RCC 7860 (cell line): ENCODE measurements at places on chromosomes 3 and 15.

DNA sequence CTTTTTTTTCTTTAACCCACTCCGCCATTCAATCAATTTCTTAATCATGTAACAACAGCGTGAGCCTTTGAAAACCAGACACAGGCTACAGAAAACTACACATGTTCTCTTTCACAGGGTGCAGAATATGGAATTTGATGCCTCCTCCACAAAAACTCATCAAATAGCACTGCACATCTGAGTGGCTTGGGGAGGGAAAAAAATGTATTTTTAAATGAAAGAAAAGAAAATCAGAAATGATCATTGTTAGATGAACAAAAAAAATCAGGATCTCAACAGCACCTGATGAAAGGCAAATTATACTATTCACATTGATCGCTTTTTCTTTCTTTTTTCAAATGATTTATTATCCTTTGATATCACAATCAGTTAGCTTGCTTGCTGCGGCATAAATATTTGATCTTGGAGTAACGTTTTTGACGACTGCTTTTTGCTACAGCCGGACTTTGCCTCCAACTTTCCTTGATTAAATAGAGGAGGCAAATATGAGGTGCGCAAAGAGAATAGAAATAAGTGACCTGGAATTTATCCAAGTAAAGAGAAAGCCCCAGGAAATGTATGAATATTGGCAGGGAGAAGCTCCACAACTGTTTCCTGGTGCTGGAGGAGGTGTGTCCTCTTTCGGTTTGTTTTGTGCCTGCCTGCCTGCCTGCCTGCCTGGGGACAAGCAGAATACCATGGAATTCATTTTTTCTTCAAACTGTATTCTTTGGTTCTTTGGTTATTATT lies 63.1 kb downstream of the EDEM1 start:
- DNase-seq = no peak

DNA sequence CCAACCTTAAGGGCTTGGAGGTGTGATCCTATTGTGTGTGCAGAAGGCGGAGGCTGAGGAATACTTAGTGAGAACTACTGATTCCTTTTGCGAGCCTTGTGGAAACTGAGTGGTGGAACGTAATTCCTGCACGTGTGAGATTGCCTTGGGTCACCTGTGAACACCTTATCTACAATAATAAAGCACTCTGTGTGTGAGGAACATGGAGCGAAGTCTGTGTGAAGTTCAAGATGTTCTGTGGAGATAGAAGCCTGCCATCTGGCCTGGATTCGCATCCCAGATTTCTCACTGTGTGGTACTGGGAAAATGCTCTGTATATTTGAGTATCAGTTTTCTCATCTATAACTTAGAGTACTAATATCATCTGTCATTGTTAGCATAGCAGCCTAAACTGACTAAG lies 179.5 kb upstream of the PDZRN3 start:
- DNase-seq = no peak

GRCh38 chr3:71681224-71681668 lies 44.0 kb downstream of the EIF4E3 start:
- DNase-seq = peak; percentile 14

DNA sequence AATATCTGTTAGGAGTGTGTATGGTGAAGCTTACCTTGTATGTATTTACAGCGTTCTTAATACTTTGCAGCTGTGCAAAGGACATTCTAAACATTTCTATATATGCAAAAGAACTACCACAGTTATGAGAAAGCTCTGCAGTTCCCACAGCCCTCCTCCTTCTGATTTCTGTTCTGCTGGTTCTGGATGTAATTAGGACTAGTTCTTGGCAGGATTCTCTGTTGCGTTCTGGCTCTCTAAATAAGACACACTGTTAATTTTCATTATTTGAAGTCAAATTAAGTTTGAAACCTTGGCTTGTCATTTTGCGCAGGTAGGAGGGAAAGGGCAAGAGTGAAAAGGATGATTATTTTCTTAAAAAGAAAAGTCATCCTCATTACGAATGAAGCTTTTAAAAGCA lies 76.4 kb downstream of the FNDC3B start:
- DNase-seq = no peak

DNA sequence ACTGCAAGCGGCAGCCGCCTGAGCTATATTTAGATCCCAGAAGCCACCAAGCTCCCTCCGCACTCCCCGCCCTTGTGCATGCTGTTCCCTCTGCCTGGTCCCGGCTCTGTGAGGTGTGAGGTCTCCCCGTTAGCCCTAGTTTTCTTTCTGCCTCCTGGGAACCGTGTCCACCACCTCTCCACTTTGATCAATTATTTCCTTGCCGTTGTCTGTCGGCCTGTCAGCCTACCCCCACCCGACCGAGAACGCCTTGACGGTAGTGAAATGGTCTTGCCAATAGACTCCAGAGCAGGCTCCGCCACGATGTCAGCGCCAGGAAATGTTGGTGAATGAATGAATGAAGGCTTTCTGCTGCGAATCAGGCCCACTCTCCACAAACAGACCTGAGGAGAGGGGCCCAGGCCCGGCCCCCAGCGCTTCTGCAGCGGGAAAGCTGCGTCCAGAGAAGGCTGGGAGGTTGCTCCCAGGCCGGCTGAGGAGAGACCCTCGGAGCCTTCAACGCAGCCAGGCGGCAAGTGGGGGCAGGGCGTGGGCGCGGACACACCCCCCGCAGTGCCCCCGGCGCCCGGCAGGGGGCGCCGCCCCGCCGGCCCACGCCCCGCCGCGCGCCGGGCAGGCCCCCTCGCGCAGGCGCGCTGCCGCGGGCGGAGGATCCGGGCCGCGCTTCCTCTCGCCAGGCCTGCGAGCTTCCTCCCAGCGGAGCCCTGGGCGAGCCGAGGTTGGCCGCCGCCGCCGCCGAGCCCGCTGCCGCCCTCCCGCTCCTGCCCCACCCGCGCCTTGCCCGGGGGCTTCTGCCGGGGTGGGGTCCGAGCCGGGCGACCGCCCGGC lies at the start of gene CSK:
CSK (plus strand) TSS at position 650 of the 828 bp plus-strand sequence. CDS start 16,218 bp downstream, outside the sequence.
- peak; percentile 23 for DNase-seq

GRCh38 chr3:45552031-45552793 lies 42.3 kb upstream of the LIMD1 start:
- no peak for DNase-seq

GRCh38 chr15:51398626-51399025 lies 57.2 kb downstream of the GLDN start:
- no peak for DNase-seq

DNA sequence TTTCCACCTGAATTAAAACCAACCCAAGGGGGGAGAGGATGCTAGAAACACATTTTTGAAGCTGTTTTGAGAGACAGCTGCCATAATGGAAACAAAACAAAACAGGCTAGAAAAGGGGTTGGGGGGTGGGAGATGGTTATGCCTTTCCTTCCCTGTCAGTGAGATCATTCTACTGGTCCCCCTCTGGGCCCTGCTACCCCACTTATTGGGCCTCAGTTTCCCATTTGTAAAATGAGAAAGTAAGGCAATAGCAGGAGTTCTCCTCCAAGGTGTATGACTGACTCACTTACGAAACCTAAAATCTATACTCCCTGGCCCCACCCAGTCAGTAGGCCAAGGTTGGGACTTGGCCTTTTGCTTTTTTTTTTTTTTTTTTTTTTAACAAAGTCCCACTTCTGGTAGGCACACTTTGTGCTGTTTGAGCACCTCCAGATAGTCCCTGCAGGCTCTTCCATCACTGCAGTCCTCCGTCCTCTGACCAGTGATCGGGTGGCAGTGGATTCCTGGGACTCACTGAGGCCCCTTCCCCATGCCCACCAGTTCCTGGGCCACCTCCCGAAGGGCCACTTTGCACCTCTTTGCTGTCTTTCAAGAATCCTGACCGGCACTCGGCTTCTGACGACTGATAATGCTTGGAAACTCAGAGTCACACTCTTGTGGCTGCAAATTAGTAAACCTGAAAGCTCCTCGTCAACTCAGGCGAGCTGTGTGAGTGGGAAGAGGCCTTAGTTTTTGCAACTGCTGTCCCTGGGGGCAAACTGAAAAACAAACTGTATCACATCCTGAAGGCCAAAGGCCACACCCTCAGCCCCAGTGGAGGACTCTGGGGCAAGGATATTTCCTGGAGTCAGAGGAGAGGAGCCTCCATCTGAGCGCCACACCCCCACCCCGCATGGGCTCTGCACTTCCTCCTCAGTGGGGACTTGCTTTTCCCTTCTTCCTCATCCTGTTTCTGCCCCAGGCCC lies 6.7 kb upstream of the PSTPIP1 start:
- no peak for DNase-seq

- DNase-seq = peak; percentile 58
Observed at GRCh38 chr15:33330931-33331330, 20.2 kb downstream of the RYR3 start.

DNA sequence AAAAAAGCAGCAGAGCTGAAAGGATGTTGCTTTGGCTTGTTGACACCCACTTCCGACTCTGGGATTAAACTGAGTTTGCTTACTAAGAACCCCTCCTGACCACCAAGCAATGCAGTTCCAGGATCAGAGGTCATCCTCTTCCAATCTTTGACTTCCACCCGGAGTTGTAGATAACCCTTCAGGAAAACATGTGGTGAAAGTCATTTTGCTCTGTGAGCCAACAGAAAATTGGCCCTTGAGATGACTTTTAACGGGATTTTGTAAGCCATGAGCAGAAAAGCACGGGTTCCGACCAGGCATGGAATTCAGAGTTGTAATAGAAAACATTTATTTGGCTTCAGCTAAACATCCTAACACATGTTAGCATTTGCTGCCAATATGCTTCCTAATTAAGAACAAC lies 171.6 kb upstream of the NR2F2 start:
- no peak for DNase-seq

GRCh38 chr3:10008588-10009344 lies 17.5 kb upstream of the FANCD2 start:
- no peak for DNase-seq

GRCh38 chr3:149306751-149307434 lies 26.5 kb downstream of the TM4SF18 start:
- DNase-seq = no peak

GRCh38 chr3:107880702-107881101 lies 210.1 kb downstream of the CD47 start:
- no peak for DNase-seq

DNA sequence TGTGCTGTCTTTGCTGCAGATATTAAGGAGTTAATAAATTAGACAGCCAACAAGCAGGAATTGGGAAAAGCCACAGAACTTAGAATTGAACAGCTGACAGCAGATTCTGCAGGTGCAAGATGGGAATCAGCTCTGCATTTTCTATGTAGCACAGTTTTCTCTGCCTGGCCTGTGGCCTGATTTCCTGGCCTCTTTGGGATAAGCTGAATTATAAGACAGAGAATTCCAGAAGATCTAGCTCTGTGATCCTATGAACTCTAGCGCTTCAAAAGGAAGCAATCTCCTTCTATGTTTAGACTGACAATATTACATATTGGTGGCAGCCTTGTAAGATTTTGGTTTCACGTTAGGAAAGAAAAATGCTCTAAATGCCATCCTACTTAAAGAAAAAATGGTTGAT lies 24.0 kb upstream of the SOX2 start:
- DNase-seq = no peak

DNA sequence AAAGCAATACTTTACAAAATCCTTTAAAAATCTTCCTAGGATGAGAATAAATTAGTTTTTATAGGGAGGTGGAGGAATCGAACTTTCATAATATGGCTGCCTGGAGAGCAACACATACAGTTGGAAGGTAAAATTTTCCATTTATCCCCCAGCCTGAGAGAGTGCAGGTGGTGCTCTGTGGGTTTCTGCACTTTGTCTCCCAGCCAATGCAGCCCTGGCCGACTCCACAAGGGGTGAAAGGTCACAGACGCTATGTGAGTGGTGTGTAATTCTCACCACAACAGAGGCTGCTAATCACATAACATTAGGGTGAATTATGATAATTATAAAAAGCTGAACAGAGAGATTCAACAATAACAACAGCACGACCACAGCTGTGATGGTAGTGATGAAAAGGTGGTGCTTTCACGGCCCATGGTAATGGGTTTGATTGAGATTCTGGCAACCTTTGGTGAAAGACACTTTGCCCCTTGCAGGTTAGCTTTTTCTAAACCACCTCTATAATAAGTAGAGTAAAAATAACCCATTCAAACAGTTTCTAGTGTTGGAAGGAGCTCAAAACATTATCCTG lies 30.1 kb upstream of the NANOGP8 start:
- no peak for DNase-seq

DNA sequence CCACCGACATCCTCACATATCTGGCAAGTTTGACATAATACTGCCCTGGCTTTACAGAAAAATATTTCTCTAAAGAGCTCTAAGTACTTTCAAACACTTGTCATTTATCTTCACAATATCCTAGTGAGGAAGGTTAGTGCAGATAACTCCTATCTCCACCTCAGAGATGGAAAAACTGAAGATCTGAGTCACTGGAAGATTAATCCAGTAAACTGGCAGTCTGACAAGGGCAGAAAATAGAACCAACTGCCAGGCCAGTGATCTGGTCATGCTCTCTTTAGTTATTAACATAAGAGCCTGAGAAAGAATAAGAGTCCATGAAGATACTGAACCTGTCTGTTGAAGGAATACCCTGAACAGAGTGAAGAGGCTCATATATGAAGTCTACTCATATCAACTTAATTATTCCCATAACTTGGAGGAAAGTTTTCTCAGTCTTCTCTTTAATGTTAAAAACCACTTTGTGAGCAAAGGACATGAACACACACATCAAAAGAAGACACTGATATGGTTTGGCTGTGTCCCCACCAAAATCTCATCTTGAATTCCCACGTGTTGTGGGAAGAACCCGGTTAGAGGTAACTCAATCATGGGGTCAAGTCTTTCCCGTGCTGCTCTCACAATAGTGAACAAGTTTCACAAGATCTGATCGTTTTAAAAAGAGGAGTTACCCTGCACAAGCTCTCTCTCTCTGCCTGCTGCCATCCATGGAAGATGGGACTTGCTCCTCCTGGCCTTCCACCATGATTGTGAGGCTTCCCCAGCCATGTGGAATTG lies 61.4 kb downstream of the GOLIM4 start:
- DNase-seq = peak; percentile 58

- DNase-seq = peak; percentile 5
Observed at GRCh38 chr3:4570840-4571621, 77.9 kb downstream of the ITPR1 start.

DNA sequence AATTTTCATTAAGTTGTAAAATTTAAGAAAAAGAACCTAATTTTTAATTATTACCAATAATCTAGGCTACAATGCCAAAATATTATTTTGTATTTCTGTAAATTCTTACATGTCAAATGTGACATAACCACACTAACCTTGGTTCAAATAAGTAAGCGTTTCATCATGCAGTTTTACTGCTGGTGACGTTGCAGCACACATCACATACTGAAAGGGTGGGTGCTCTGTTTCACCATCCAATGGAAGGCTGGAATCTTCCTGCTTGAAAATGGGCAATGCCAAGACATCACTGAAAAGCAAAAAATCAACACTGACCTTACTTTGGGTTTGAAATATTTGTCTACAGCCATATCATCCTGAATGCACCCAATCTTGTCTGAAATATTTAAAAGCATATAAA lies 14.8 kb downstream of the UBP1 start:
- DNase-seq = no peak

DNA sequence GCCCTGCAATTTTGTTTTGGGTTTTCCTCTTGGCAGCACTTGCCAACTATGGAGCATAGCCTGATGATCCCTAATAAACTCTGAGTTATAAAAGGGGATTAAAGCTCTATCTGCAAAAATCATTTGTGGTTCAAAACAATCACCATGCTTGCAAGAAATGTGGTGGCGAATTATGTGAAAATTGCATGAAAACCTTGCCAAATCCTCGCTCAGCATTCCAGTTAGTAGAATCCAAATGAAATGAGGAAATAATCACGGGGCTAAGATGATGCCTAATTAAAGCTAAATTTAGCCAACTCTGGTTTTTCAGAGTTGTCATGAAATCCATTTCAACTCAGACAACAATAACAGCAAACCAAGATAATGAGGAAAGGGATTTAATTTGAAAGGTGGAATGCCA lies 73.0 kb upstream of the PROK2 start:
- DNase-seq = no peak
